ENCODE measurements at places on chromosomes 5 and 9.

GRCh38 chr5:33321026-33321425, 119.7 kb upstream of the TARS1 start:
- no peak for DNase-seq

- DNase-seq: no peak
Measured at GRCh38 chr9:73216100-73216499, 64.4 kb downstream of the ANXA1 start.

DNA sequence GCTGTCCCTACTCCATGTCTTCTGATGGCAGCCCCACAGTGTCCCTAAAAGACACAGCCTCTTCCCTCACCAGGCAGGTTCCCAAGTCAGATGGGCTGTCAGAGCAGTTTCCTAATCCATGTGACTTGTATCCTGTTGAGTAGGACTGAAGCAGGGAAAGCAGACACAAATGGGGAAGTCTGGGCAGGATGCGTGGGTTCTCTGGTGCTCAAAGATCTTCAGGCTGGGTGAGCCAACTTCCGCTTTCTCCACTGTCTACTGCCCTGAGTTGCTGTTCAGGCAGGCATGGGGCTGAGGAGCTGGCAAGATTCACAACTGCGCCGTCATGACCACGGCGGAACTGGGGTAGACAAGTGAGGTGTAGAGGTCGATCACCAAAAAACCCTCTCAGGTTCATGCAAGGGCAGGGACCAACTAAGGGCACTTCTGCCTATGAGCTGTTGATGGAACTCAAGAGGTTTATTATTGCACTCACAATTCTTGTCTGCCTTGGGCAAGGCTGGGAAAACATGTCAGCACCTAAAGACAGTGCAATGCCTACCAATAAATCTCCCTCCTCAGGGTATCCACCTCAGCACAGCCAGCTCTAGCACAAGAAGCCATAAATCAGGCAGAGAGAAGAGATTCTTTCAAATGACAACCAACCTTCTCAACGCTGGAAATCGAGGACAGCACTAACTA, 83.4 kb downstream of the RAPGEF1 start:
- no peak for DNase-seq

- DNase-seq: no peak
Measured at GRCh38 chr9:116685166-116685565, 1.9 kb upstream of the TRIM32 start.

DNA sequence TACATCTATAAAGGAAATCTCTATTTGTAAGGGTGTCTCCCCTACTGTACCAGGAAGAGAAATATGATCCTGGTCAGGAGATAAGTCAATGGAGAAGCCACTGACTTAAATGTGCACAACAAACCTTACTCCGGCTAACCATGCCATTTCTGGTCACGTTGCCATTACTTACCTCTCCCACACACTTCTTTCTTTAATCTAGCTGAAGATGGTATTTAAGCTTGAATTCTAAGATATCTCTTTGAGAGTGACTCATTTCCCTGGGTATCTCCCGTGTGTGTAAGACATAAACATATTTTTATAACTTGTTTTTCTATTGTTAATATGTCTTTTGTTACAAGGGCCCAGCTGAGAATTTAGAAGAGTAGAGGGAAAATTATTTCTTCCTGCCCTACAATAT, 296.6 kb downstream of the SEMA5A start:
- no peak for DNase-seq

- no peak for DNase-seq
Measured at GRCh38 chr5:156680831-156681230, 169.3 kb upstream of the PPP1R2B start.

DNA sequence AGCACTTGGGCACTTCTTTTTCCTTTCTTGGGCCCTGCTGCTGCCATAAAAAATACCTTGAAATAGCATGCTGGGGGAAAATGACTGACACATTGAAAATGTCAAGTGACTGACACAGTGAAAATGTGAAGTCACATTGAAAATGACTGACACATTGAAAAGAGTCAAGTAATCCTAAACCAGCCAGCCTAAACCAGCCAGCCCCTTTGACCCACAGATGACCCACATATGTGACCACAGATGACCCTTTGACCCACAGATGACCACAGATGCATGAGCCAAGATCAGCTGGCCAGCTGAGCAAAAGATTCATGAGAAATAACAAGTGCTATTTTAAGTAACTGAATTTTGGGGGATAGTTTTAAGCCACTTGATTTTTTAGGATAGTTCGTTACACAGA, 97.8 kb upstream of the SLC28A3 start:
- DNase-seq: no peak
